Right cardiac atrium (tissue), 5 donors: ENCODE measurements at places on chromosomes 12 and 14. TPM values are rescaled to one million over a fixed set of nuclear protein-coding genes. Genes with fewer than 3 reads are reported as not detected.

The IGFBP6 gene
- polyA plus RNA-seq = 130 TPM

The C12orf50 gene
- polyA plus RNA-seq = not detected

The KLRC3 gene
- polyA plus RNA-seq = not detected

The IL26 gene
- not detected for polyA plus RNA-seq

The SVOP gene
- polyA plus RNA-seq = 0.32 TPM

The DLK1 gene
- 0.07 TPM for polyA plus RNA-seq

The DLST gene
- polyA plus RNA-seq = 87.6 TPM

The BHLHE41 gene
- polyA plus RNA-seq = 9.1 TPM

The POTEM gene
- polyA plus RNA-seq = not detected

The CAMKK2 gene
- 11.3 TPM for polyA plus RNA-seq

The SERPINA3 gene
- 114 TPM for polyA plus RNA-seq
